ENCODE measurements at places on chromosomes 1 and 21.

DNA sequence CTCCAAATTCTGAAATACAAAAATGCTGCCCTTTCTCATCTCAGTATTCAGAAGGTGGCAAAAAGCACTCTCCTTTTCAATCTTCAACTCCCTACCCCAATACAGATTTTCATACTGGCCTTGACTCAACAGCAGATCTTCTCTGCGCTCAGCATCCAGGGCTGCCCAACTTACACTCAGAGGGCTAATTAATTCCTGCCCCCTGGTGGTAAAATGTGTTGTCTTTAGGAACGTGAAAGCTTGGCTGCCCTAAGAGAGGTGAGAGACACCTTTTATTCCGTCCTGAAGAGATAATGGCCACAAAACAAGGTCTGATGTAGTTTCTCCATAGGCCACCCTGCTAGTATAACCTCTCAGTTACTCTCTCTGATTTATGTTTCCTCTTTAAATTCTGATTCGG is 25.0 kb downstream of the KRTAP24-1 start:
- DNase-seq, result no peak

DNA sequence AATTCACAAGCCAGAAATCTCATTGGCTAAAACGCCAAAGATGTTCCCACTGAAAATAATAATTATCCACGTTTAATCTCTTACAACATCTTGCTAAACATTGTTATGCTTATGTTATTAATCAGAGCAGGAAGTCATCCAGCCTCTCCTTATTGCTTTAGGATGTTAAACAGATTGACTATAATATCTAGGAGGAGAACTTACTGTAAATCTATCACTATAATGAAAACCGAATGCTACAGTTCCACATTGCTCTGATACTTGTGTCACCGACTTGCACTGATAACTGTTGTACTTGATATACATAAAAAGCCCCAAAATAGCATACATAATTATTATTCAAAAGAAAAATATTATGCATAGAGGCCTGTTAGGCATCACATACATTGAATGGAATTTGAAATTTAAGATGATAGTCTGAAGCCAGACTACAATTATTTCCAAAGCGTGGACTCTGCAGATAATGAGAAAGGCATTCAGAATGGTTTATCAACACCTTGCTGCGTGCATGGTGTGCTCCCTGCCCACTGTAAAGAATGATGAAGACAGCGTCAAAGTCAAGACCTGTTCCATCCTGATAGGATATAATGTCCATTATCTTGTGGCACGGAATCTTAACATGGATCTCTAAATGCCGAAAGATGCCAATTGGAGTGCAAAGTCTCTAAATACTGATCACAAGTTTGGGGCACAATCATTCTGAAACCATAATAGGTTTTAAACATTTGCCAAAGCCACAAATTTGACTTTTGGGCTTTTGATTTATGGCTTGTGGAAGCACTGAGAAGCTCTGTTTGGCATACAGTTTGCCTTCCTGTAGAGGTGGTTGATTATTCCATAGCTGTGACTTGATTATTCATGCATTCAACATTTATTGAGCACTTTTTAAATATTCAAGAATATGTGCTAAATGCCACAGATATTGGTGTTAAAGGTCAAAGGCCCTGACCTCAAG is 71.3 kb downstream of the CRB1 start:
- no peak for DNase-seq

GRCh38 chr1:200405264-200405663 is 4.6 kb downstream of the ZNF281 start:
- DNase-seq, result no peak

GRCh38 chr1:66624412-66625060 is 90.6 kb downstream of the SGIP1 start:
- no peak for DNase-seq

- DNase-seq, result no peak
Observed at GRCh38 chr1:1775327-1776226, 2.7 kb downstream of the NADK start.

GRCh38 chr1:40310129-40310461 is 7.0 kb downstream of the COL9A2 start:
- DNase-seq, result no peak

GRCh38 chr1:204931313-204931712 is 60.7 kb downstream of the NFASC start:
- DNase-seq, result no peak

DNA sequence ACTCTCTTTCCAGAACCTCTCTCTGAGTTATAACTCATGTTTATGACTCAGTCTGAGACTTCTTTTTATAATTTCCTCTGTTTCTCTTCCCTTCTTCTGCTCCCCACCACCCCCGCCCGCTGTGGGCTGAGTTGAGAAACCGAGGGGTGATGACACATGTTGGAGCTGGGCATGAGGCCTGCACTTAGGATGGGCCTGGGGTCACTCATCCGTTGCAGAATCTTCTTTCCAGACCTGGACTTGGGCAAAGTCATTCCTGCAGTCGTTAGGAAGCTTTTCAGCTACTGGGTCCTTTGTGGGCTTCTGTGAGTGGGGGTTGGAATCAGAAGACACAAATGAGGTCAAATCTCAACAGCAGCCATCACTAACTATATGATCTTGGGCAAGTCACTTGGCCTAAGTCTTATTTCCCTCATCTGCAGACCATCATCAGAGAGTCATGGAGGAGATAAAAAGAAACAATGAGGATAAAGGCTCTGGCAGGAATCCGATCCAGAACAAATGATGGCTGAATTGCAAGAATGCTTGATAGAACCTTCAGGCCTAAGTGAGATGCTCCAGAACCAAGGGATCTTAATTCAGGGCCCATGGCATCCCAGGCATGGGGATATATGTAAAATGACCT is 53.4 kb downstream of the RPS6KA1 start:
- DNase-seq, result peak; percentile 23

- DNase-seq, result no peak
Observed at GRCh38 chr21:44351535-44352252, 1.7 kb upstream of the TRPM2 start.

- no peak for DNase-seq
Observed at GRCh38 chr1:16147156-16147926, 8.5 kb downstream of the EPHA2 start.

DNA sequence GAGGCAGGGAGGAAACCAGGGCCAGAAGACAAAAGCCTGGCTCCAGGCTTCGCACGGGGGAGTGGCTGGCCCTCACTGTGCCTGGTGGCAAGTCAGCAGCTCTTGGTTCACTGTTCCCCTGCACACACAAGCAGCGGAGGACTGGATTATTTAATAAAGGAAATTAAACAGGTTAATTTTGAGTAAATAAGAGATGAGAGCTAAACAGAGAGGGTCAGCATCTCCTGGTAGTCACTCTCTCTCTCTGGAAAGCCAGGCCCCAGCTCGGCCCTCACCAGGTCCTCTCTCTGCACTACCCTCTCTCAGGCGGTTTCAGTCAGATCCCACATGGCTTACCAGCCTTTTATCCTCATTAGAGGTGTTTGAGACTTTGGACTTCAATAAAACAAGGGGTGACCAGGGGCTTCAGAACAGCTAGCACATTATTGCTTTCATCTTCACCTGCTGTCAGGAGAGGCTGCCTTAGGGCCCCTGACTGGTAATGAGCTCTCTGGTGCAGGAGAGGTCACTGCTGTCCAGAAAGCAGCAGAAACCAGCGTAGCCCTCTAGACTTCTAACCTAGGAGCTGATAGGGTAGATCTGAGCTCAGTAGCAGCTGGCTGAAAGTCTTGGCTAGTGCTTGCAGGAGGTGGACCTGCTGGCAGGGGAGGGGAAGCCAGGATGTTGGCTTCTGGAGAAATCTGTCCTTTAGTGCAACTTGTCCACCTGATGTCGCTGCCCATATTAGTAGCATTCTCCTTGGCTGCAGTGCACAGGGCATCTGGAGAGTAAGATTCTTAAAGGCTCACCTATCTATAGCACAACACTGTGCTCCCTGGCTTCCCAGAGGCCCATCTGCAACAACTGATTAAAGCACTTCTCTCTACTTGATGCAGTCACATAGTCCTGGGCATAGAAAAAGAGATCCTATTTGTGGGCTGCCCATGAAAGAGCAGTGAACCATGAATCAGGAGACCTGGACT is 45.9 kb downstream of the SYT6 start:
- no peak for DNase-seq

DNA sequence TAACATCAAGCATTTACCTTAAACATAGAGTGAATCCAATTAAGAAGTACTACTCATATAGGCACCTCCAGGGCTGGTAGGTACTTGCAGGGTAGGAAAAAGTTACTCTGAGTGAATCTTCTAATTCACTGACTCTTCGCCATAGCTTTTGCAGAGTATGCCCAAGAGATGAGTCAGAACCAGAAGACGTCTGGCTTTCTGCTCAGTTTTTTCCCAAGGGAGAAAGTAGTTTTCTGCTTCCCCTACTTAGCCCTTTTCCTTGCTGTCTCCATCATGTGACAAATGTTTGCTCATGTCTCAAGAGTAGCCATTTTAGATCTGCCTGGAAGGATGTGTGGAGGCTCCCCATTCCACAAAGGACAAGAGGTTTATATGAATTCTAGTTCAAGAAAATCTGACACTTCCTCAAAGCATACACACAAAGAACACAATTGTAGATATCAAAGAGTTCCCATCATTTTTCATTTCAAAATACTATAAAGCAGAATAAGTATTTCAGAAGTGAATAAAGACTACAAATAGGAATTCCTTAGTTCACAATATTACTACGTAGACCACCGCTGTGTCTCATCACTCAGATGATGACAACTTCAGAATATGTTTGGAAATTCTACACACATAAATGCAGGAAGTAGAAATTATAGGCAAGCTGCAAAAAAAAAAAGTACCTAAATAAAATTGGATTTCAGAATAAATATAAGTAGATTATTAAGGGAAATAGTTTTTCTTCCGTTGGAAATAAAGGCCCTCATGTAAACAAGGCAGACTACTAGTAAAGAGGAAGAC is 98.5 kb downstream of the ASH1L start:
- peak; percentile 75 for DNase-seq

GRCh38 chr21:32537569-32537881 is 47.8 kb downstream of the TCP10L start:
- DNase-seq, result no peak

DNA sequence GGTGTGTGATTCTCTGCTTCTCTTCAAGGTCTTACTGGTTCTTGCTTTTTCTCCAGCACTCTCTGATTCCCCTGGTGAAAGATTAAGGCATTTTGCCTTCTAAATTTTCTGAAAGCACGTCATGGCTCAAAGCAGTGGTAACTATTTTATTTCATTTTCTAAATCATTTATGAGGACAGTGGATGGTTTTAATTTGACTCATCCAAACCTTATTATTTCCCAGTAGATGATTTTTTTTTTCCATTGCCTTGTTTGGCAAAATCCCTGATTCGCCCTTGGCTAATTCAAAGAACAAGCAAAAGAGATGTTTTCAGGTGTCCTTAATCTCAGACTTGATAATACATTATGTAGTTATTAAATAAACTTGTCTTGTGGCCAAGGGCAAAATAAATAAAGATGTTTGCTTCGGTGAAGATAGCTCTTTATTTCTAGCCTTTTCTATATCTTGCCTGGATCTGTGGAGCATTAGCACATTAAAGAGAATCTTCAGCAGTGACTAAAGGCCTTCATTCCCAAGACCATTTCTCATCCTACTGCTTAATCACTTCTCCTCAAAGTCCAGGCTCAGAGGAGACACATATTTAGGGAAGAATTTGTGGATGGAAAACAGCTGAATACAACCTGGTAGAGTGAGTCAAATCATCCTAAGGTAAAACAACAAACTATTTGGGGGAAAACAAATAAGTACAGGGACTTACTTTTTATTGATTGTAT is 359.8 kb downstream of the DUSP10 start:
- peak; percentile 38 for DNase-seq

DNA sequence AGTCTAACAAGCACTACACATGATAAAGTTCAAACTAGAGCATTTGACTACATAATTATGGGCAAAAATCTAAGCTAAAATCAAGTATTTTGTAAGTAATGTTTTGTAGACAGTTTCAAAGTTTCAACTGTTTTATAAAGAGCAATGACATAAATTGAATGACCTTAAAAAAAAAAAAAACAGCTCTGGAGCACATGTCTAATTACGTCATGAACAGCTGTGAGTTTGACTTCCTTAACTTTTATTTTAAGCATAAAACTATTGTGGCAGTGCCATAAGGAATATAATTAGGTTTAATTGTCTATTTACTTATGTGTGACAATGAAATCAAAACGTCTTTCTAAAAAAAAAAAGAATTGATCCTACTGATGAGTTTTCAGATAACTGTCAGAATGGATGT is 272.5 kb upstream of the LRRC7 start:
- no peak for DNase-seq

GRCh38 chr1:228953207-228953606 is 217.9 kb downstream of the RHOU start:
- DNase-seq, result no peak

DNA sequence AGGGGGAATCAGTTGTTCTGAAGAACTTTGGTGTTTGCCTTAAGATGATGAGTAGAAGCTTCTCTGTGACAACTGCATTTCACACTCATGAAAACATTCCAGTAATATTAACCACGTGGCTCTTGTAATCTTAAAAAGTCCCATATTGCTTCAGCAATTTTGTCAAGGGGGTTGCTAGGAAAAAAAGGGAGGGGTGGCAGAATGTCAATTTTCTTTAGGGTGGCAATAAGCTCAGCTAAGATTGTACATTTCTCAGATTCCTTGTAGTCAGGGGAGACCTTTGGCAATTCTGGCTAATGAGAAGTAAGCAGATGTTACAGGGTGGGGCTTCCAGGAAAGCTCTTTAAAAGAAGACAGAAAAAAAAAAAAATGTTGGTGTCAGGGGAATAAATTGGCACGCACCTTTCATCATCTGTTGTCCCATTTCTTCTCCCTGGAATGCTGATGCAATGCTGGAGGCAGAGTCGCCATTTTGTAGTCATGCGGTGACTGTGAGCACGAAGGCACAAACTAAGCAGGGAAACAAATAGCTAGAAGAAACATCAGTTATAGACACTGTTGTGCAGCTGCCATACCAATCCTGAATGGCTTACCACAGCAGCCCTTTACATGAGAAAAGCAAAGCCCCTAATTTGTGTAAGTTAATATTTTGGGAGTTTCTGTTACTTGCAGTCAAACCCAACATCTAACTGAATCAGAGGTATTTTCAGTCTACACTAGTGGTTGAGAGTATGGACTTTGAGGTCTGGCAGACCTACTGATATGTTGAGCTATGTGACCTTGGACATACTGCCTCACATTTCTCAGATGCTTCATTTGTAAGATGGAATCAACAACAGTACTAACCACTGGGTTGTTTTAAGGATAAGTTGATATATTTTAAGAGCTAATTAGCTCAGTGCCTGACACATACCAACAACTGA is 56.1 kb upstream of the MRPS6 start:
- DNase-seq, result no peak

GRCh38 chr1:224504297-224505041 is 69.9 kb upstream of the WDR26 start:
- DNase-seq, result no peak

- no peak for DNase-seq
Observed at GRCh38 chr1:25482211-25482610, 51.5 kb downstream of the MACO1 start.

GRCh38 chr1:163308811-163309210 is 12.9 kb upstream of the NUF2 start:
- DNase-seq, result no peak

GRCh38 chr1:81023187-81023724 is 777.5 kb upstream of the ADGRL2 start:
- no peak for DNase-seq

Measured in muscle of back (tissue), 13 donors.